Epithelial cell of alveolus of lung (primary cell): ENCODE measurements at places on chromosomes 12 and 14. TPM values are rescaled to one million over a fixed set of nuclear protein-coding genes. Genes with fewer than 3 reads are reported as not detected.

The GUCY2C gene
- total RNA-seq: not detected in 2 replicates

The SPATA7 gene
- total RNA-seq: 14.1 and 26.3 TPM in 2 replicates

The FGF6 gene
- not detected in 2 replicates for total RNA-seq

The CCDC59 gene
- 32.5 and 50.4 TPM in 2 replicates for total RNA-seq

The IFNG-AS1 gene
- total RNA-seq: not detected in 2 replicates

The ZDHHC22 gene
- not detected in 2 replicates for total RNA-seq
